ENCODE measurements at places on chromosomes 13 and 19.
A peak's percentile ranks its signal among the peaks of the same experiment; 100 is the strongest.

DNA sequence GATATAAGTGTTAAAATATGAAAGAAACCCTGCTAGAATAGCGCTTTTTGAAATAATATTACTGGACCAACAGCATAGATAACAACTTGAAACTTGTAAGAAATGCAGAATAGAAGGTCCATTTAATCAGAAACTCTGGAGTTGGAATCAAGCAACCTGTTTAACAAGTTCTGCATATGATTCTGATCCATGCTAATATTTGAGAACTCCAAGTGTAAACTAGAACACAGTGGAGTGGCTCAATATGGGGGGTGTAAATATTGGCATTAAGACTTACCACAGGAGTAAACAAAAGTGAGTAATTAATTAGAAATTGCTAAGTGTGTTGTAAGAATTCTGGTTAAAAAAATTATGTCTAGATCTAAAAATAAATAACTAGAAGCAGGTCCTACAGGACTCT, 151.2 kb downstream of the SLITRK1 start:
- H3K27me3 ChIP-seq, result no peaks in the 10 kb centered on the region
- H3K27ac ChIP-seq, result no peak overlapping the region
- no peak for DNase-seq
- H3K4me3 ChIP-seq, result no peak overlapping the region
- no peaks in the 10 kb centered on the region for H3K4me1 ChIP-seq
- H3K36me3 ChIP-seq, result no peaks in the 10 kb centered on the region

DNA sequence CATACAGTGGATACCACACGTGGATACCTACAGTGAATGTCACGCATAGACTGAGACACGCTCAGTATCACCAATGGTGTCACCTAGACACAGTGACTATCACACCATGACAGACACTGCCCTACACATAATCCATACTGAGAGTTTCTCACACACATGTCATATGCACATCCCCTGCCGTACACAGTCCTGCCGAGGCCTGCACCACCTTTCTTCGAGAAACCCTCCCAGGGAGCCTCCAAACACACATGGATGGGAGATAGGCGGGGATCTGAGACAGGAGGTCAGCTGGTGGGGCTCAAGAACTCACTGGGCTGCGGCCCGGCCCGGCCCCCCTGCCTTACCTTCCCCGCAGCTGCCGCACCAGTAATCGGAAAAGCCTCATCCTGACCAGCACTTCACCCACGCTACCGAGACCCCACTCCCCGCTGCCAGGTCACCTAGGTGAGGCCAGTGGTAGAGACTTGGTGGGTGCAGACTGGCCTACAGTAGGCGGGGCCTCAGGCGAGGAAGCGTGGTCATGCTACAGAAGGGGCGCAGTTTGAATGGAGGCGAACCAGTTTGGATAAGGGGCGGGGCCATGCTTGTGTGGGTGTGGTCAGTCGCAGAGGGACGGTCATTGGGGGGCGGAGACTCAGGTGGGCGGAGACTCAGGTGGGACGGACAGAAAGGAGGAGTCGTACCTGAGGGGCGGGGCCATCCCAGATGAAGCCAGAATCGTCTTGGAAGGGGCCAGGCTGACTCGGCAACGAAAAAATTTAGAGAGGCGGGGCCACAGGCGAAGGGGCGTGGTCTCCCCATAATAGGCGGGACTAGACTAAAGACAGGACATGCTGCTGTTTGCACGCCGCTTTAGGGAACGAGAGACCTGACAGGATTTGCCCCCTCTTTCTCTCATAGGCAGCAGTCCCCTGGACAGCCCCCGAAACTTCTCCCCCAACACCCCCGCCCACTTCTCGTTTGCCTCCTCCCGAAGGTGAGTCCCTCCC, 2.1 kb downstream of the MAST1 start:
- peaks cover 18% of the 10 kb centered on the region for H3K36me3 ChIP-seq
- peak overlapping the region; percentile 69 for H3K4me3 ChIP-seq
- H3K27me3 ChIP-seq, result peaks cover 81% of the 10 kb centered on the region
- no peak for DNase-seq
- H3K27ac ChIP-seq, result no peak overlapping the region

- H3K4me3 ChIP-seq, result no peak overlapping the region
- no peaks in the 10 kb centered on the region for H3K36me3 ChIP-seq
- no peak for DNase-seq
- no peak overlapping the region for H3K27ac ChIP-seq
Observed at GRCh38 chr13:113875837-113876281, 12.0 kb upstream of the GAS6 start.

- H3K27me3 ChIP-seq, result peaks cover 4% of the 10 kb centered on the region
- no peak for DNase-seq
- no peak overlapping the region for H3K27ac ChIP-seq
Observed at GRCh38 chr13:51311231-51311630, 28.3 kb upstream of the SERPINE3 start.

DNA sequence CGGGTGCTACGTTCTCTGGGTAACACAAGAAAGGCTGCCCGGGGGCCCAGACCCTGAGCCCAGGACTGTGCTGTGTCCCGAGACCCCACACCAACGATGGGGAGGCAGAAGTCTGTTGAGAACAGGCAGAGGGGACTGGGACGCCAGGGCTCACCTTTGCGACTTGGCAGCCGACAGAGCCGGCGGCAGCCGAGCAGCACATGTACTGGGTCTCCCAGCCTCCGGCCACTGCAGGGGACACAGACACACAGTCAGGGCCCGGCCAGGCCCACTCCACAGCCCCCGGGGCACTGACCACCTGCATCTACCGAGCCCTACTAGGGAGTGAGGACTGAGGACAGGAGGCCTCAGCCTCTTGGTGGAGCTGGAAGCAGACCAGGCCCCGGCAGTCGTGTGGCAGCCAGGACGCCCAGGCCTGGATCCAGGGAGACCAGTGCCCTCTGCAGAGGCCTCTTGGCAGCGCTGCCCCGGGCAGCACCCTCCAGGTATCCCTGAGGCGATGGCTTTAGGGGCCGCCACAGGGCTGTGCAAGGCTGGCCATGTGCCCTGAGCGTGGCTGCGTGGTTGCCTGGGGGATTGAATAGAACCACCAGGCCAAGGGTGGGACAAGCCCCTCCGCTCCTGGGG, 5.6 kb upstream of the ATP8B3 start:
- no peak overlapping the region for H3K27ac ChIP-seq
- no peak overlapping the region for H3K4me3 ChIP-seq
- H3K36me3 ChIP-seq, result no peaks in the 10 kb centered on the region
- H3K4me1 ChIP-seq, result peaks cover 6% of the 10 kb centered on the region

- H3K4me1 ChIP-seq, result peaks cover 27% of the 10 kb centered on the region
- DNase-seq, result peak; percentile 24
- no peak overlapping the region for H3K27ac ChIP-seq
- no peaks in the 10 kb centered on the region for H3K36me3 ChIP-seq
Observed at GRCh38 chr13:33110713-33111413, 94.6 kb downstream of the KL start.

- DNase-seq, result no peak
- H3K27ac ChIP-seq, result no peak overlapping the region
- H3K27me3 ChIP-seq, result no peaks in the 10 kb centered on the region
- peaks cover 49% of the 10 kb centered on the region for H3K36me3 ChIP-seq
Observed at GRCh38 chr19:7083076-7083956, 13.8 kb downstream of the ZNF557 start.

GRCh38 chr19:32674931-32675719, at the start of gene ANKRD27:
ANKRD27 (minus strand) TSS chr19:32675180; CDS start chr19:32659015, 16,165 bp downstream.
- peaks cover 27% of the 10 kb centered on the region for H3K27me3 ChIP-seq
- H3K36me3 ChIP-seq, result no peaks in the 10 kb centered on the region
- peak within 1 kb of the TSS; percentile 99 for H3K4me3 ChIP-seq
- H3K4me1 ChIP-seq, result peaks cover 22% of the 10 kb centered on the region
- DNase-seq, result peak; percentile 99
- peak within 1 kb of the TSS; percentile 97 for H3K27ac ChIP-seq

GRCh38 chr19:46713781-46714443, 3.0 kb downstream of the PRKD2 start:
- no peaks in the 10 kb centered on the region for H3K36me3 ChIP-seq
- peak; percentile 59 for DNase-seq
- H3K27ac ChIP-seq, result peak overlapping the region; percentile 96
- no peaks in the 10 kb centered on the region for H3K27me3 ChIP-seq
- peak overlapping the region; percentile 94 for H3K4me3 ChIP-seq
- peaks cover 45% of the 10 kb centered on the region for H3K4me1 ChIP-seq

GRCh38 chr19:15323496-15324235, 8.7 kb downstream of the BRD4 start:
- H3K27me3 ChIP-seq, result no peaks in the 10 kb centered on the region
- peaks cover 65% of the 10 kb centered on the region for H3K4me1 ChIP-seq
- peak overlapping the region; percentile 96 for H3K27ac ChIP-seq
- no peaks in the 10 kb centered on the region for H3K36me3 ChIP-seq

DNA sequence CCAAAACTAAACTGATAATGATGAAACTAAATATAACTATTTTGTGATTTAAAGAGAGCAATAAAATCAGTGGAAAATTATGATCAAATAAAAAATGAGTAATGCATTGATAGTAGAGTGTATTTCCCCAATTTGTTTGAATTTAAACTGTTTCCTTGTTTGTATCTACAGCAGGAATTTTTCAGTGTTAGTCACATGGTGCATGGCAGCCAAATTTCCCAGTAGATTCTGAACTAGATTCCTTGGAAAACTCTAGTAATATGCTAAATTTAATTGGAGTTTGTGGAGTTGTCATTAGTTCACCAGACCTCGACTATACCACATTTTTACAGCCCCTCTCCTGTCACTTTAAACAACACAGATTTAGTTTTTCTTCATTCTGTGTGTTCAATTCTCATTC, 156.2 kb downstream of the PCCA start:
- no peak overlapping the region for H3K4me3 ChIP-seq
- peaks cover 5% of the 10 kb centered on the region for H3K36me3 ChIP-seq
- H3K27me3 ChIP-seq, result no peaks in the 10 kb centered on the region
- no peaks in the 10 kb centered on the region for H3K4me1 ChIP-seq
- no peak overlapping the region for H3K27ac ChIP-seq
- no peak for DNase-seq

DNA sequence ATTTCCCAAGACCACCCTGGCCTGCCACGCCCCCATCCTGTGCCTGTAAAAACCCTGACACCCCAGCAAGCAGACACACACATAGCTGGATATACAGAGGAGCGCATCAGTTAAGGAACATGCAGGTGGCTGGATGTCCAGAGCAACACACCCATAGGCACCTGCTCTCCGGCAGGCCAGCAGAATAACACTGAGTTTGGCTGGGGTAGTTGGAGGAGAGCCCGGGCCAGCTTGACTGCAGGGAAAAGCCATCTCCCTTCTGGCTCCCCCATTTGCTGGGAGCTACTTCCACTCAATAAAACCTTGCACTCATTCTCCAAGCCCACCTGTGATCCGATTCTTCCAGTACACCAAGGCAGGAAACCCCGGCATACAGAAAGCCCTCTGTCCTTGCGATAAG, 8.9 kb downstream of the RASL11A start:
- no peaks in the 10 kb centered on the region for H3K36me3 ChIP-seq
- H3K4me3 ChIP-seq, result no peak overlapping the region
- H3K27ac ChIP-seq, result no peak overlapping the region
- peaks cover 10% of the 10 kb centered on the region for H3K4me1 ChIP-seq
- no peaks in the 10 kb centered on the region for H3K27me3 ChIP-seq

GRCh38 chr13:100773923-100774663, 99.5 kb upstream of the TMTC4 start:
- H3K36me3 ChIP-seq, result no peaks in the 10 kb centered on the region
- no peak overlapping the region for H3K27ac ChIP-seq
- no peak overlapping the region for H3K4me3 ChIP-seq
- no peak for DNase-seq
- peaks cover 8% of the 10 kb centered on the region for H3K4me1 ChIP-seq

DNA sequence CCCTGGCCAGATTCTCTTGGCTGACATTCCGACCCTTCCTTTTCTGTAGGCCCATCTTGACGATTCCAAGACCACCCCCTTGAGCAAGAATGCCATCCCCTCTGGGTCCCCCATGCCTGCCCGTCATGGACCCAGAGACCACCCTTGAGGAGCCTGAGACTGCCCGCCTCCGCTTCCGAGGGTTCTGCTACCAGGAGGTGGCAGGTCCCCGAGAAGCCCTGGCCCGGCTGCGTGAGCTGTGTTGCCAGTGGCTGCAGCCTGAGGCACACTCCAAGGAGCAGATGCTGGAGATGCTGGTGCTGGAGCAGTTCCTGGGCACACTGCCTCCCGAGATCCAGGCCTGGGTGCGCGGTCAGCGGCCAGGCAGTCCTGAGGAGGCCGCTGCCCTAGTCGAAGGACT, 978 bp downstream of the ZNF446 start:
- H3K4me3 ChIP-seq, result peak overlapping the region; percentile 88
- H3K27ac ChIP-seq, result peak overlapping the region; percentile 99
- H3K36me3 ChIP-seq, result no peaks in the 10 kb centered on the region
- H3K27me3 ChIP-seq, result no peaks in the 10 kb centered on the region

DNA sequence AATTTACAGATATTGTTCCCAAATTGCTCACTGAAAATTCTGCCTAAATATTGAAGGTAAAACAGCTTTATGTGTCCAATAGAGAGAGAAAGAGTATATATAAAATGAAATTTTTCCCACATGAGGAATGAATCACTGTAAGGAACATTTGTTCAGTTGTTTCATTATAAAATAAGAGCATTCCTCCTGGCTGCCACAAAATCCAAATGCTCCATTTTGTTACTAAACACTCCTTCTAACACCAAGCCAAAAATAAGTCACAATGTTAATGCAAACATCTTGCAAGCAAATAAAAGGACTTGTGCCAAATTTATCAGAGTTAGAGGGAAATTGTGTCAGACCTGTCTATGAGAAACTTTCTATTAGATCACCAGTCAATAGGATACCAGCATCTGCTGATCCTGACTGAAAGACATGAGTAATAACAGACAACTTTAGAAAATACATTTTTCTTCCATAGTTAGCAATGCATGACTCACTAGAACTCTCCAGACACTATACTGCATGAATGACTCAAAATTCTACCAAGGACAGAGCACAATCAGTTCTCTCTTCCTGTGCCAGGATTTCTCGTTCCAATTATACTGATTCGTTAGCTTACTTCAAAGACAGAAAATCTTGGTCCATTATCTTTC, 83.5 kb upstream of the FNDC3A start:
- no peaks in the 10 kb centered on the region for H3K27me3 ChIP-seq
- H3K4me3 ChIP-seq, result no peak overlapping the region
- no peaks in the 10 kb centered on the region for H3K4me1 ChIP-seq
- H3K36me3 ChIP-seq, result no peaks in the 10 kb centered on the region
- no peak for DNase-seq

DNA sequence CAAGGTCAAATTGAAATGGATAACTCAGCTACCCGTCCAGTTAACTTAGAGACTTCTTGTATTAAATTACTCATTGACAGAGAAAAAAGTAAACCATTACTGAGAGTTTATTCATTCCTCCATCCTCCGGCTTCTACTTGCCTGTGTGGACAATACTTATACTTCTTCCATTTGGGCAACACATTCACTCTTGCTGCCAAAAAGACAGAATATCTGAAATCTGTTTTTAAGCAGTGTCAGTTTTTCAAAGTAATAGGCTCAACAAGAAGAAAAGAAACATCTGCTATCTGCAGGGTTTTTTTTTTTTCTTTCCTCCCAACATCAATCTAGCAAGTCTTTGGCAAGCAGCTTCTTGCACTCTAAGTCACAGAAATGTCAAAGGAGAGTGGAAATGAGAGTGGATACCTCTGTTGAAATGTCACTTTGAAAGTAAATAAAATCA, 1142.8 kb downstream of the PCDH9 start:
- no peaks in the 10 kb centered on the region for H3K27me3 ChIP-seq
- no peaks in the 10 kb centered on the region for H3K4me1 ChIP-seq
- no peak overlapping the region for H3K27ac ChIP-seq
- no peak overlapping the region for H3K4me3 ChIP-seq
- no peaks in the 10 kb centered on the region for H3K36me3 ChIP-seq
- no peak for DNase-seq

GRCh38 chr19:48739404-48740163, 826 bp downstream of the RASIP1 start:
- peak overlapping the region; percentile 3 for H3K4me3 ChIP-seq
- no peaks in the 10 kb centered on the region for H3K36me3 ChIP-seq
- DNase-seq, result no peak
- H3K4me1 ChIP-seq, result peaks cover 8% of the 10 kb centered on the region
- H3K27ac ChIP-seq, result no peak overlapping the region

GRCh38 chr13:77378662-77379061, 51.8 kb upstream of the MYCBP2 start:
- H3K36me3 ChIP-seq, result no peaks in the 10 kb centered on the region
- peak overlapping the region; percentile 7 for H3K27ac ChIP-seq
- peaks cover 23% of the 10 kb centered on the region for H3K4me1 ChIP-seq
- H3K4me3 ChIP-seq, result no peak overlapping the region
- DNase-seq, result no peak

Measured in naive B cell (primary cell).